ENCODE measurements at places on chromosomes 11 and 22.

DNA sequence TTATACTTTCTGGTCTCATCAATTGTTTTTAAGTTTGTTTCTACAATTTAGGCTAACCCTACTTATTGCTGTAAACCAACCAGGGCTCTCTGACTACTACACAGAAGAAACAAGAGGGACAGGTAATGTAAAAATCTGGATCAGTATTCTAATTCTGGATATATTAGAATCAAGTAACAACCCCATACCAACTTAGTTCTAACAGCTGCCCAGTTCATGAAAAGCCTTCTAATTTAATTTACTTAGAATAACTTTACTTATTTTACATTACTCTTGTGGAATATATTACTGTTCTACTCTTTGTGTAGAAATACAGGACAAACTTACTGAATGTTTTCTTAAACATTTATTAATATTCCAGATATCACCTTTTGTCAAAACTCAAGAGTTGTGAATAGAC lies 45.5 kb upstream of the DBX1 start:
- DNase-seq: no peak

GRCh38 chr11:126132319-126132718 lies 69.7 kb upstream of the CDON start:
- DNase-seq: peak; percentile 94

DNA sequence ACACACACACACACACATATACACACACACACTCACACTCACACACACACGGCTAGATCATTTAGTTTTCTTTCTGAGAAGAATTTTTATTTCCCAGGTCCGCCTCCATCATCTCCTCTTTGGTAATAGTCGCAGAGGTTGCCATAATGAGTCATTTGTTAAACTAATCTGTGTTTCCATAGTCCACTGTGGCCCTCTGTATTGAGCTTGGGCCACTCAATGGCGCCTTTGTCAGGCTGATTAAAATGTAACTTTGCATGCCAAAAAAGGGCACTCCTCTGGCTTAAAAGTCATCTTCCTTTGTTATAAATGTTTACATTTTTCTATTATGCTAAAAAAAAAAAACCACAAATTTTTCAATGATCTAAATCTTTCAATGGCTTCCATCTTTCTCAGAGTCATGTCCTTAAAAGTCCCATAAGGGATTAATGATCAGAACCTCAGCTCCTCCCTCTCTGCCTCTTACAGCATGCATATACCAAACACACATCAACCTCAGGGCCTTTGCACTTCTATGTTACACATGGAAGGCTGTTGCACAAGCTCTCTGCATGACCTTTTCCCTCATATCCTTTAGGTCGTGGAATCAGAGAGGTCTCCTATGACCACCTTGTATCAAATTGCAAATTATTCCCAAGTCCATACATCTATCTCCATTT lies 35.3 kb downstream of the EHF start:
- DNase-seq: no peak

DNA sequence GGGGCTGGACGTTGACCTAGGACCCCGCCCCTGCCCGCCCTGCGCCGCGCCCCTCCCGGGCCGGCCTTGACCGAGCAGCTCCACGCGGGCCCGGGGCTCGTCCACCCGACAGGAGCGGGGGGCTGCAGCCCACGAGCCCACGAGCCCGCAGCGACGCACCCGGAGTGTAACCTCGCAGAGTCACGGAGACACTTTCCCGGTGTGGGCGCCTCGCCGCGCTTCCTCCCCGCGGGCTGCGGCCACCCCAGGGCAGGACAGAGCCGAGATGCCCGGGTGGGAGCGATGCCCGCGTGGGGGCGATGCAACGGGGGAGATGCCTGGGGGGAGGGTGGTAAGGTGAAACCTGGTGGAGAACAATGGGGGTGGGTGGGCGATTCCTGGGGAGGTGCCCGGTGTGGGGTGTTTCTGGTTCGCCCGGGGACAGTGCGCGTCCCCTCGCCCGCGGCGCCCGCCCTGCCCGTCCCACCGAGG lies 4.9 kb upstream of the ZBED4 start:
- no peak for DNase-seq

DNA sequence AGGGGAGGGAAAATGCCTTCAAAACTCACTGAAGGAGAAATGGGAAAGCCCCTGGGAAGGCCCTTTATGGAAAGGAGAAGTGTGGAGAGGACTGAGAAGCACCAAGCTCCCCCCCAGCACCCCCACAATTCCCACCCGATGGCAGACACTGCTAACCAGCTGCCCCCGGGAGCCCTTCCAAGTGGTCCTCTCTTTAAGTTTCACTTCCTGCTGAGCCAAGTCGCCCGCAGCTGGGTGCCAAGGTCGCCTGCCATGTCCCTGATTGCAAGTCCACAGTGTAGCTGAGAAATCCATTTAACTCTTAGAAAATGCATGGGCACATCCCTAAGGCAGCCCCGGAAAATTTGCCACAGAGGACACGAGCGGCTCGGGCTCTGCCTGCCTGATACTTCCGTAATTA lies 68.2 kb downstream of the GALNT18 start:
- no peak for DNase-seq

DNA sequence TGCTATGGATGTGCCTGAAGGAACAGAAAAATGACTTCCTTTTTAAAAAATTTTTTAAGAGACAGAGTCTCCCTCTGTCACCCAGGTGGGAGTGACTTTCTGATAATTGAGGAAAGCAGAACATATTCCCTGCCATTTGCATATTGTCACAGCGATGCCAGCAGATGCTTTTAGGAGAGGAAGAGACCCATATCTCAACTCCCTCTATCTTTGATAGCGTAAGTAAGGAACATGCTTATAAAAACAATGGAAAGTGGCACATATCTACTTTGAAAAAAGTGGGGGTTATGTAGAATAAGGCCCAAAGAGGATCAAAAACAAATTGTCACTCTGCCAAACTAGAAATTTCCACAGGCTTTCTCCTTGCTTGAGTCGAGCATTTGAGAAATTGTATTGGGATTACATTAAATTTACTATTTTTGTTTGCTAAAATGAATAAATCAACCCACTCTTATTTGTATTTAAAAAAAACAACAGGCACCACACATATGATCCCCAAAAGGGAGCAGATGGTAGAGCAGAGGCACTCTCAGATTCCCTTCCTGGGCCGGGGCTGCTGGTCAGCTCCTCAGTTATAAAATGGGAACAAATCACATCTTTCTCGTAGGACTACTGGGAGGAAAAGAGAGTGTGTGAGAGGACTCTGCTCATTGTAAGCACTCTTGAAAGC lies 68.8 kb upstream of the TSPAN18 start:
- DNase-seq: no peak

GRCh38 chr22:39361496-39361895 lies 11.7 kb downstream of the SYNGR1 start:
- DNase-seq: no peak

DNA sequence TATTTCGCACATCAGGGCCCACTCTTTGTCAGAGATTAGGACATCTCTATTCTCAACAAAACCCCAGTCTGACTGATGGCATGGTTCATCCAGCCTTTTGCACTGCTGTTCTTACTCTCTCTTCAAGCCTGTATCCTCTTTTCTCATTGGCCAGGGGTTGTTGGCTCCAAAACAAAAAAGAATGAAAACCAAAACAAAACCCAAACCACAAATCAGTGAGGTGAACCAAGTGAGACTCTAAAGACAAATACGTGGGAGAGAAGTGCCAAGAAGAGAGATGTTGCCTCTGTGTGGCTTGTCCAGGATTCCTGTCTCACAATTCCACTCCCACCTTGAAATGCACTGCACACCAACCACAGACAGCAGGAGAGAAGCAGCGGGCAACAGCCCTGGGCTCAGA lies 278.9 kb upstream of the NARS2 start:
- DNase-seq: no peak

GRCh38 chr11:16365581-16366228 lies 9.4 kb upstream of the SOX6 start:
- no peak for DNase-seq

GRCh38 chr11:46359953-46360352 lies 12.7 kb downstream of the DGKZ start:
- no peak for DNase-seq

GRCh38 chr11:795634-796564 lies 2.2 kb downstream of the SLC25A22 start:
- peak; percentile 83 for DNase-seq

GRCh38 chr11:61817471-61818202 lies 834 bp upstream of the FADS1 start:
- DNase-seq: no peak

GRCh38 chr11:101211407-101211975 lies 81.9 kb upstream of the PGR start:
- DNase-seq: peak; percentile 4

- no peak for DNase-seq
These were observed 213.3 kb downstream of the ETS1 start for GRCh38 chr11:128374026-128374425.

GRCh38 chr11:11708256-11708655 lies 86.5 kb upstream of the GALNT18 start:
- no peak for DNase-seq

GRCh38 chr11:33709466-33709865 lies 8.8 kb upstream of the C11orf91 start:
- no peak for DNase-seq

DNA sequence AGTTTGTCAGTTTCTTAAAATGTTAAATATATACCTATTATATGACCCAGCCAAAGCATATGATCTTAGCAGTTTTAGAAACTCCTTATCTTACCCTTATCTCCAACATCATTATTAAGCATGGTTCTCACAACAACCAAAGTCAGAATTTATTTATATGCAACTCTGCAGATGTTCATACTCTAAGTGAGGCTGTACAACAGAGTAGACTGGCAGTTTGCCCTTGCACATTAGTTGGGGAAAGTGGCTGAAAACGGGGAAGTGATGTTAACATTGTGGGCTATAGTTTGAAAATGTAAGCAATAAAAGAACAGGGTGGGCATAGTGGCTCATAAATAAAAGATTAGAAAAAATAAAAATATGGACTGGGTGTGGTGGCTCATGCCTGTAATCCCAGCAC lies 49.7 kb downstream of the ATG16L2 start:
- DNase-seq: no peak

DNA sequence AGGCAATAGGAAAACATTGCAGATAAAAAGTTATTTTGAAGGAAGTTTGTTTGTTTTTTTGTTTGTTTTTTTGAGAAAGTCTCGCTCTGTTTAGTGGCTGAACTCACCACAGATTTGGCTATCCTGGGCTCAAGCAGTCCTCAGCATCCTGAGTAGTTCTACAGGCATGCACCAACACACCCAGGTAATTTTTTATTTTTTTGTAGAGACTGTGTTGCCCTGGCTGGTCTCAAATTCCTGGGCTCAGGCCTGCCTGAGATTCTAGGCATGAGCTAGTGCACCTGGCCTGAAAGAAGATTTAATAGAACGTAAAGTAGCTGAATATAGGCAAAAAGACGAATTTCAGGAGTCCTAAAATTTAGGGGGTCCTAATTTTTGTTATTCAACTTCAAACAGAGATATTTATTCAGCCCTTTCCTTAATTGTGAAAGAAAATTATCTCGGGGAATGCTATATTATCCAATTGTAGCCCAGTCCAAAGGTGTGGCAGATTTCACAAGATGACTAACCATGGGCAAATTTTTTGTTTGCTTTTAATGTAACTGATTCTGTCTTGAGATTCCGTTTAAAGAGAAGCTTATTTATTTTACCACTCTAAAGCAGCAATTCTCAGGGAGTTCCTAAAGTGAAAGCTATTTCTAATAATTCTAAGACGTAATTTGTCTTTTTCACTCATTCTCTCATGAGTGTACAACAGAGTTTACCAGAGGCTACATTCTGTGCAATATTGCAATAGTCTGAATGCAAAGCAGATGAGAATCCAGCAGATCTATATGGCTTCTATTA lies 940 bp downstream of the IL18 start:
- DNase-seq: no peak

DNA sequence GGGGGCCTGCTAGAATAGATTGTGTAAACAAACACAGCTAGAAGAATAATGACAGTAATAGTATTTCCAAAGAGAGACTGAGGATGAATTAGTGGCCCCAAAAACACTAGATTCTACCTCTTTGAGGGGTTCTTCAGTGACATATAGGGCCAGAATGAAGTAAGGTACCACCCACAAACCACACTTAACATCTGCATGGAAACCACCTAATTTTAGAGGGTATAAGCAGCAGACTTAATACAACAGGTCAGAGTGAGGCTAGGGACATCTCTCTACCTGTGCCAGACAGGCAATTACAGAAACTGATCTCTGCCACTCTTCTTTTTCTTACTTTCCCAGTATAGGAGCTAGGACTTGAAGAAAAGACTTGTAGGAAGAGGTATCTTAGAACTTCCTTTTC lies 20.1 kb downstream of the ELP4 start:
- no peak for DNase-seq

- no peak for DNase-seq
These were observed 500.4 kb downstream of the MIAT start for GRCh38 chr22:27157666-27158370.

DNA sequence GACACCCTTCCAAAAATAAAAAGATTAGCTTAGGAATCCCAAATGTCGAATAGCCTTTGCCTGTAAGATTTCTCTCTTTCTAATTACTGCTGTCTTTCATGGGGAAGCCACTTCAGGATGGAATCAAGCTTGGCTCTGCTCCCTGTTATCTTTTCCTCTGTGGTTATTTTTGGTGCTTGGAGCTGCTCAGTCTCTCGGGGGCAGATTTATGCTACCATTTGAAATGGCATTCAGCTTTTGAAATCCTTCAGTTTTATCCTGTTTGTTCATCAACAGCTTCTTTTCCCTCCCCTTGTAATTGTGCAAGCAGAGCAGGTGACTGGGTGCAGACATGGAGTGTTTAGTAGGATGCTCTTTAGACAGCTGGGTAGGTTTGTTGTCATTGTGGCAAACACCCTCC lies 111.0 kb downstream of the DBX1 start:
- DNase-seq: no peak

DNA sequence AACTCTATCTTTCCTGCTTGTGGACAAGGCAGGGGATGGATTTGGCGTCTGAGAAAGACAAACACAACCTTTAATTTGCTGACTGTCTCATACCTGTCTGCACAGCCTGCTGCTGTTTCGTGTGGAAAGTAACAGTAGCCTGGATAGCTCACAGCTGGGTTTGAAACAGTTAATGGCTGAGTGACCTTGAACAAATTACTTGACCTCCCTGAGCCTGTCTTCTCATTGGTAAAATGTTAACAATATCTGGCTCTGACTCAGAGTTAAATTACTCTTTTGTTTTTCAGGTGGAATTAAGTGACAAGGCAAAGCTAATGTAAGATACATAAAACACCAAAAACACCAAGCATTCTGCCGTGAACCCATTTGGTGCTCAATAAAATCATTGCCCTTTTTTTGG lies 41.1 kb upstream of the ADA2 start:
- no peak for DNase-seq

DNA sequence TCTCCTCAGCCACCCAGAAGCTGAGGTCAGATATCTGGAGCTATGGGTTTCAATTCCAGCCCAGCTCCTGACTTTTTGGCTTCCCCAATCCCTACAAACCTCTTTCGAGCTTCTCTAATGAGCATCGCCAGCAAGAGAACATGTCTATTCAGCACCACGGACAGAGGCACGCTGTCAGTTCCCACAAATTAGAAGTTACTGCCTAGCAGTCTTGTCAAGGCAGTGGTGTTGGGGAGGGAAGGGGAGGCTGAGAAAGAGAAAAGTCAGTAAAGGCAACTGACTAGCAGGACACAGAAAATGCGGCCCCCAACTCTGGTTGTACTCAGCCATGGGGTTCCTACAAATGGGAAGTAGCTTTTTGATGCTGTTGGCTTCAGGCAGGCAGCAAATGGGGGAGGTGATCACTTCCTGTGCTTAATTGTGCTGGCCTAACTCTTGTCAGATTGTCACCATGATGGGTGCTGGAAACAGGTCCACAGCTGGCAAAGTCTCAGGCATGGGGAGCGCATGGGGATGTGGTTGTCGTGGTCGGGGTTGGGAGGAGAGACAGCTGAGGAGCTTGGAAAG lies 205.9 kb downstream of the ST3GAL4 start:
- peak; percentile 25 for DNase-seq
